ENCODE measurements at places on chromosomes 5 and 9.

- peak; percentile 55 for DNase-seq
Observed at GRCh38 chr9:84862810-84863287, 193.3 kb downstream of the NTRK2 start.

- no peak for DNase-seq
Observed at GRCh38 chr5:179912951-179913350, 5.3 kb upstream of the TBC1D9B start.

- no peak for DNase-seq
Observed at GRCh38 chr5:138946241-138946623, 71.1 kb upstream of the LRRTM2 start.

DNA sequence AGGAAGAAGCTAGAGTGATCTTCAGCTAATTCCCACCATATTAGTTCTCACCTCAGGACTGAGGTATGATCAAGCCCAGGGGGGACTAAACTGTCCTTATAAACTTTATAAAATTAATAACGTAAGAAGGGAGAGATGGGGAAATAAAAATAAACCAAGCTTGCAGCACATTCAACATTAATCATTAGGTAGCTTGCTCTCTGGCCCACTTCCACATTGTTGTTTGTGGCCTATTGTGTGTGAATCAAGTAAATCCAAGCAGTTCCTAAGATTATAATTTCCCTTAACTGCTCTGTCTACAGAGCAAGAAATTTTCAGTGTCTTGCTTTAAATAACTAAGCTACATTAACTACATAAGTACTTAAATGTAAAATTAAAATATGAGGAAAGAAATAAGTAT, 131.3 kb upstream of the ABCA1 start:
- no peak for DNase-seq

- peak; percentile 98 for DNase-seq
Observed at GRCh38 chr9:114348906-114349482, 19.3 kb downstream of the ORM2 start.

DNA sequence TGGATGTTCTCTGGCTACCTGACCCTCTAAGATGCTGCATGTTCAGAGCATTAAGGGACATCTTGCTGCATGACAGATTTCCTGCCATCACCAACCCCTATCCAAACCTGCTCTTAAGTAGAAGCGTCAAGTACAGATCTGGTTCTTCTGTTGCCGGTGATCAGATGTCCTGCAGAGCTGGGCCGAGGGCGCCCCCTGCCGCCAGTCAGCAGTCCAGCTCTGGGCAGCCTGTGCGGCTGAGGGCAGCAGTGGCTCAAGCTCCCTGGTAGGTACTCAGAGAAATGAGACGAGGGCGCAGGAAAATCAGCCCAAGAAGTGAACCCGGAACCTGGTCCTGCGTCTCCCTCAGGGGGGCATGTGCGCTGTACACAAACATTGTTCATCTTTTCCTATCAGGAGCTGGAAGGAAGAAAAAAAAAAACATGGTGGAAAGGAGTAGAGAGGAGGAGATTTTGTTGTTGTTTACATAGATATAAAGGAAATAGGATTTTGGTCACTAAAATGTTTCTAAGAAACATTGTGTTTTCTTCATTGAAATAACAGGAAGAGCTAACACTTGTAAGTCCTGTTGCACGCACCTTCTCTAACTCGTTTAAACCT, 95.8 kb downstream of the CFAP90 start:
- DNase-seq, result peak; percentile 13

GRCh38 chr5:62533597-62533996, 45.0 kb upstream of the LRRC70 start:
- no peak for DNase-seq

Data from fibroblast of skin of right quadriceps (primary cell).